ENCODE measurements at places on chromosomes 11 and 22.

DNA sequence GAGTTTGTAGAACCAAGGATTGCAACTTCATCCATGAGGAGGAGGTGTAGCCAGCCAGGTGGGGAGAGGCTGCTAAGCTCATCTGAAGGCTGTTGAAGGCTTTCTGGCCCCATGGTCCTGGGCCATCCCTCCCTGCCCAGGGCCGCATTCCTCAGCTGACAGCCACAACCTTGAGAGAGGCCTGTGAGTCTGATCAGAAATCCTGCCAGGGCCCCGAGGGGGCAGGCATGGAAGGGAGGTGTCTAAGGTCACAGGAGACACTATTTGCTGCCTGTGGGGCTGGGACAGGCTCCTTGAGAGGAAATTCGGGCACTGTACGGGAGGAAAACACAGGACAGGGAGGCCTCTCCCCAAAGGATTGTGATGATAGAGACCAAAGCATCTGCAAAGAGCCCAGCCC lies 88.1 kb upstream of the IGLL5 start:
- DNase-seq: no peak

GRCh38 chr11:110908401-110909105 lies 196.3 kb upstream of the ARHGAP20 start:
- DNase-seq: no peak

DNA sequence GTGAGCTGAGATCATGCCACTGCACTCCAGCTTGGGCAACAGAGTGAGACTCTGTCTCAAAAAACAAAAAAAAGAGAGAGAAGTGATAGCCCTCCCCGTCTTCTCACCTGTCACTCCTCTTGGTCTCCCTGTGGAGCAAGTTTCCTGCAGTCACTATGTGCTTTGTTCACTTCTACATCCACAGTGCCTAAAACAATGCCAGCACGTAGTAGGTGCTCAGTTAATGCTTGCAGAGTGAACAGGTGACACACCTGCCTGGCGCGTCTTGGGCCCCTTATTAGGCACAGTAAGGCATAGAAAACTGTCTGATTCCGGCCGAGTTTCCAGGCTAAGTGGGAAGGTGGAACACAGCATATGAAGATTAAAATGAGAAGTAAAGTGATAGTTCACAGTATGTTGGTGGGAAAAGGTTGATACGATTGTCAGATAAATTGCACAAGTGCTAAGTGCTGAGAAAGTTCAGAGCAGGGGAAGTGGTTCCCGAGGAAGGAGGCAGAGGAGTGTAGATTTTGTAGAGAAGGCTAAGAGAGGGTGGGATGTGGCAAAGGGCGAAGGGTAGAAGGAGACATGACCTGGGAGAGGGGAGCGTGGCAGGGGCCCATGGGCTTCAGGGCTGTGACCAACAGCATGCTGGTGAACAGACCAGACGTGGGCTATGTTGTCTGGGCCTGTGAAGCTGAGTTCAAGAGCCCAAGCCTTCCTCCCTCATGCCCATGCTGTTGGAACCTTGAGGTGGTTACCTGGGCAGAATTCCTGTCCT lies 41.9 kb downstream of the BCR start:
- DNase-seq: no peak

- no peak for DNase-seq
Observed at GRCh38 chr11:2529173-2529572, 84.4 kb downstream of the KCNQ1 start.

DNA sequence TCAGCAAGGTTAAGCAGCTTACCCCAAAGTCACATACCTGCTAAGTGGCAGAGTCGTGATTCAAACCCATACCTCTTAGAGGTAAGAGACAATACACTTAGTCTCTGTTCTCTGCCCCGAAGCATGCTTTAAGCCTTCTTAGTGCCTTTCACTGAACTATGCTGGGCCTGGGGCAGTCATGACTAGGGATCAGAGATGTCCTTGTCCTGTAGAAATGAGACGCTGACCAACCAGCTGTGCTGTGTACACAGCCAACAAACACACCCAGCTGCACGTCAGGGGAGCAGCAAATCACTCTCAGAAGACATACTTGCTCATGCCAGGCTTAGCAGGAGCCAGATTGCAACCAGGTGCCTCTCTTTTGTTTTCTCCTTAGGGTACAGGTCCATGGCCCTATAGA lies 255.7 kb downstream of the BUD13 start:
- DNase-seq: no peak

- no peak for DNase-seq
Observed at GRCh38 chr11:107651672-107652071, 60.2 kb downstream of the SLN start.

DNA sequence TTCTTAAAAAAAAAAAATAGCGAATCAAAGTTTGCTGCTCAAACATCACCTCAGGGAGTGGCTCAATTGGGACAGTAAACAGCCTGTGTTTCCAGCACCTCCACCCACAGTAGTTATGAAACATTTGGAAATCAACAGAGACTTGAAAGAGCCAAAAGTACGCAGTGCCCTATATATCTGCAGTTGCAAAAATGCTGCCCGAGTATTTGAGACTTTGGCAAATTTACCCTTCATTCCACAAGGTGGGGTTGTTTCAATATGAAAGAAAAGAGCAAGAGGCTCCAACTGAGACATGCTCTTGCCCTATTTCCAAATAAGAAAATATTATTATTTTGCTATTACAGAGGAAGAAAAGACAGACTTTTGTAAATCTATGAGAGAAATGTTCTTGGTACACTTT lies 851.1 kb upstream of the RAG2 start:
- DNase-seq: peak; percentile 32

DNA sequence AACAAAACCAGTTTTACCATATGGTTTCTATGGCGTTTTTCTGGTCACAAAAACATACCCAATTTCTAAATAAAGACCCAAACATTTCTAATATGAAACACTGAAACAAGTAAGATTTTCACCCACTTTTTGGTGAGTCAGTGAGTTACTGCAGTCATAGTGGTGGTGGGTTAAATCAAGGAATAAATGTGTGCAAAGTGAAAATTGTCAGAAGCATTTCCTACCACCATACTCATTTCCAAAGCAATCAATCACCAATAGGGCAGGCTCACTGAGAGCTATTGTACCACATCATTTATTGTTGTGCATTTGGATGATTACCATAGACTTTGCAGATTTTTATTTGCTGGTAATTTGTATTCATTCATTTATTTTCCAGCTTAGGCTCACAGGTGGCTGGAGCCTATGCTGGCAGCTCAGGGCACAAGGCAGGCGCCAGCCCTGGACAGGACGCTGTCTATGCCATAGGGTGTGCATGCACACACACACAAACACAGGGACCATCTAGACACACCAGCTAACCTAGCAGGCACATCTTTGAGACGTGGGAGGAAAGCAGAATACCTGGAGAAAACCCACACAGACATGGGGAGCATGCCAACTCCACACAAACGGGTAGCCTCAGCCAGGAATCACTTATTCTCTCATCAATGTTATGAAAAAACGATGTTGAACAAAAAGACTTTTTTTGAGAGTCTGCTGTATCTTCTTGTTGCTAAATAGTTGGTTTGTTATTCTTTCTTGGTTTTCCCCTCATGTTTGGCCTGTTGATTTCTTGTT lies 5.1 kb downstream of the FAM118B start:
- DNase-seq: no peak

DNA sequence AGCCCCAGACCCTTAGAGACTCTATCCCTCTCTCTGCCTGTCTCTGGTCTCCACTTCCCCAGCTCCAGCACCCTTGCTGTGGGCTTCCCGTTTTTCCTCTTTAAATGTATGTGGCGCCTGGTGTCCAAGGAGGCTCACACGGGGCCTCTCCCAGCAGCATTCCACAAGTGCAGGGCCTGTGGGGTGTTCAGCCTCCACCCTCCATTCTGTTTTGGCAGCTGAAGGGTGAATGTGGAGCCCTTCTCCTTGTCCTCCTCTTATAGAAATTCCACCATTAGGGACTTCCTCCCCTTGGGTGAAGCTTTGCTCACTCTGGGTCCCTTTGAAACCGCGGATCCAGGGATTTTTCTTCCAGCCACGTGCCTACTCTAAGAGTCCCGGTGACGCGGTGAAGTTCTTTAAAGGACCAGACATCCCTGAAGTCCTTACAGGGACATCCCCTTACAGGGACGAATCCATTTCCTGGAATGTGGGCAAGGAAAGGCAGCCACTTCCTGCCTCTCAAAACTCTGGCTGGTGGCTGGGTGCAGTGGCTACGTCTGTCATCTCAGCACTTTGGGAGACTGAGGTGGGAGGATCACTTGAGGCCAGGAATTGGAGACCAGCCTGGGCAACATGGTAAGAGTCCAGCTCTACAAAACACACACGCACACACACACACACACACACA lies 1.6 kb upstream of the TSPAN18 start:
- DNase-seq: no peak

GRCh38 chr11:33655842-33656600 lies 44.6 kb downstream of the C11orf91 start:
- DNase-seq: no peak

GRCh38 chr11:1740786-1741530 lies 9.4 kb downstream of the IFITM10 start:
- no peak for DNase-seq

DNA sequence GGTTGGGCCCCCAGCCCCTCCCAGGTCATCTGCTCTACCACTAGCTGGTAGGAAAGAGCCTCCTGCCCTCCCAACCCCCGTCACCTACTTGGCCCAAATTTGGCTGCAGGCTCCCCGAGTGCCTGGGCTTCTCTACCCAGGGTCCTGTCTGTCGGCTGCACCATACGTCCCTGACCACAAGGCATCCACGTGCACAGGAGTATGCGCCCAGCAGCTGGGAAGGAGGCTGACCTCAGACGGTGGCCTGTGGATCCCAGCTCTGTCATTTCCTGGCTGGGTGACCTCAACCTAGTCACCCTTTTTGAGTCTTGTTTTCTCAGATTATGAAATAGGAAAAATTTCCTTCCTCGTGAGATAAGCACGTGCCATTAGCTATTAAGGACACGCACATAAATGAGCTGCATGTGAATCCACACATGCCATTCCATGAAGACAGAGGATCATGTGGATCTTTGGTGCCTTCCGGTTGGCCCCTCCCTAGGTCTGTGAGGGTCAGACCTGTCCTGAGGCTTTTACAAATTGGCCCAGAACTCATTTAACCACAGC lies 13.7 kb downstream of the CYB561A3 start:
- DNase-seq: no peak

- DNase-seq: no peak
Observed at GRCh38 chr11:71330349-71330748, 78.0 kb upstream of the SHANK2 start.

- DNase-seq: no peak
Observed at GRCh38 chr11:129280027-129280811, 88.1 kb upstream of the ARHGAP32 start.

DNA sequence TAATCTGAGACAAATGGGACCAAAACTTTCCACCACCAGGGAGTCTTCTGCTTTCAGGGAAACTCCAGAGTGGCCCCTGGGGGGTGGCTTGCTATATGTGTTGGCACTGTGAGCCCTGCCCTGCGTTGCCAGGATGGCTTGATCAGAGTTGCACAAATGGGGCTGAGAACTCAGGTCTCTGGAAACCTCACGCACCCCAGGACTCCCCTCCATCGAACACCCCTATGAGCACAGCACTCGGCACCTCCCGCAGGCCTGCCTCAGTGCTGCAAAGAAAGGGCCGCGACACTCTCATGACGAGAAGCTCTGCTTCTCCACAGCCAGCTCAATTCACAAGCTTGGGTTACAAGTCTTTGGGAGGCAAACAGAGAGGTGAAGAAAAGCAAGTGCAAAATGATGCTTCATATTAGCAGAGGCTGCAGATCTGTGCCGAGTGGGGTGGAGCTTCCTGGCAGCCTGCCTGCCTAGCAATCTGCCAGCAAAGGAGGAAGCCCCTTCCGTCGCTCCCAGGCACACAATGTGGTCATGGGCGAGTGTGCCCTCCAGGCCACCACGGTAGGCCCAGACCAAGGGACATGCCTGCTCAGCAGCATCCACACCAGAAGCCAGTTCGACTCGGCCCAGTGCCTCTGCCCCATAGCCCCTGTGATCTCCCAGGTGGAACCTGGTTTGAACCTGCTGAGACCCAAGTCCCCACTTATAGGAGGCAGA lies 55.7 kb downstream of the MYH9 start:
- DNase-seq: peak; percentile 62

All from pons (tissue), 1 donor.